ENCODE measurements at places on chromosomes 7 and 10. TPM values are rescaled to one million over a fixed set of nuclear protein-coding genes. Genes with fewer than 3 reads are reported as not detected.

GRCh38 chr7:113045379-113045778 lies 41.2 kb downstream of the GPR85 start:
- no peak for DNase-seq

DNA sequence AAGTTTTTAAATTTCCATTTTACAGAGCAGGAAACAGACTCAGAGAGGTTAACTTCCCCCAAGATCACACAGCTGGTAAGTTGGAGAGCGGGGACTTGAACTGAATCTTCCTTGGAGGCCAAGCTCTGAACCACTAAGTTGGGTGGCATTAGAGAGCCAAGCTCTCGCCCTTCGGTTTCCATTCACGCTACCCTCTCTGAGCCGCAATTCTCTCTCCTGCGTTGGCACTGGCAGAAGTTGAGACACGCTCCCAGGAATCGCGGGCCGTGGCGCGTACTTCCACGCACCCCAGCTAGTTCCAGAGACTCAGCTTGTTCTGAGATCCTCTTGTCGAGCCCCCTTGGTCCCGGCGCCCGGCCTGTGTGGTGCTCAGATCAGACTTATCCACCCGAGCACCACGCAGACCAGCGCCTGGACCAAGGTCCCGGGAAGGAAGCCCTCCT lies 29.3 kb upstream of the VAX1 start:
- no peak for DNase-seq

DNA sequence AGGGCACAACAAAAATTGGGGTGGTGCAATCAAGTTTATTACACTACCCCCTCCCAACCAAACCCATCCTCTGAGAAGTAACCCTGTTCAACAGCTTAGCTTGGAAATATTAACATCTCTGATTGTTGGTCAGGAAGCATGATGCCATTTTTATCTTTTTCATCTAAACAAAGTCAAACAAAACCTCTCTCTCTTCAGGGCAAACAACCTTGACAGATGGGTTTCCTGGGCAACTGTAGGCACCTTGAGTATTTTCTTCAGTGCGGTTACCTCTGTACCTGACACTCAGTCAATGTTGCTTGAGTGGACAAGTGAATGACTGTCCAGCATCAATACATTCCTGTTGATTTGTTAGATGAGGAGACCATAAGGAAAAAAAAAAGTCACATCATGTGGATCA lies 183.6 kb downstream of the NRP1 start:
- no peak for DNase-seq

- DNase-seq: no peak
These were observed 16.8 kb upstream of the VPS26A start for GRCh38 chr10:69107176-69107490.

GRCh38 chr10:7389346-7389745 lies 21.5 kb downstream of the SFMBT2 start:
- DNase-seq: no peak

DNA sequence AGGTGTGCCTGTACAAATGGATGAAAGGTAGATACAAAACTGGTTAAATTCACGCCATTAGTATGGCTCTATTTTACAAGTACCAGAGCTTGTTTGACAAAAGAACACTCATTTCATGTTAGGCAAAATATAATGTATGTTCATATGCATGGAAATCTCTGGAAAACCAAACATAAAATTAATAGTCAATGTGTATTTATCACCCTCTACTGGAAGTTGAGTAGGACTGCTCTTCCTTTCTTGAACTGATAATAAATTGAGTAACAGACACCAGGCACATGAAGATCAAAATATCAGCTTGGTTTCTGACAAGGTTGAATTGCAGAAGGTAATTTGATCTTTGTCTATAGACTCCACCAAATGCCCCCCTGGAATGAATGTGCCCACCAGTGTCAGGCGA lies 19.8 kb upstream of the AKR1B1 start:
- DNase-seq: no peak

Gene CCL24
- not detected for polyA plus RNA-seq

Gene ARL5B
- polyA plus RNA-seq: 8.8 TPM

Gene PRKCQ
- polyA plus RNA-seq: 3.6 TPM

Data from A549 (cell line).